Stimulated activated CD8-positive, alpha-beta memory T cell treated with anti-CD3 and anti-CD28 coated beads, Interleukin-12 subunit alpha, Interleukin-12 subunit beta, amount 100 ng/mL, for 4 hours (primary cell): ENCODE measurements at places on chromosomes 1 and 21.

DNA sequence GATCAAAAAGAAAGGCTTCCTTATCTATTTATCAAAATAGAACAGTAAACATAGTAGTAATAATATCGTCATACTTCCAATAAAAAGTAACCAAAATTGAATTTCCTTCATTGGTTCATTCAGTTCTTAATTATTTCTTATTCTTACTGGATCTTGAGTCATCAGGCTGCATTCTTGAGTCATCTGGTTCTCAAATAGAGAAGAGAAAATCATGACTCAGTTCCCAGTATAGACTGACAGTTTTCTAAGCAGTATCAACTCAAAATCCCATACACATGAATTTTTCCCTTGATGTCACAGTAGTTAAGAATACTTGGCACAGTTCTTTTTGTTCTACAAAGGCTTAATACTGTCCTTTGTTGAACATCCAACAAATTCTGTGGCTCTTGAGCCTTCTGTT lies 626.9 kb upstream of the ADGRL4 start:
- DNase-seq = no peak

GRCh38 chr1:226626577-226626956 lies 78.0 kb downstream of the STUM start:
- peak; percentile 64 for DNase-seq

- DNase-seq = no peak
Measured at GRCh38 chr1:147388969-147389368, 146.5 kb downstream of the CHD1L start.

- DNase-seq = no peak
Measured at GRCh38 chr1:51950701-51951100, 39.8 kb downstream of the RAB3B start.

GRCh38 chr21:45164838-45165237 lies 90.5 kb downstream of the ADARB1 start:
- no peak for DNase-seq

DNA sequence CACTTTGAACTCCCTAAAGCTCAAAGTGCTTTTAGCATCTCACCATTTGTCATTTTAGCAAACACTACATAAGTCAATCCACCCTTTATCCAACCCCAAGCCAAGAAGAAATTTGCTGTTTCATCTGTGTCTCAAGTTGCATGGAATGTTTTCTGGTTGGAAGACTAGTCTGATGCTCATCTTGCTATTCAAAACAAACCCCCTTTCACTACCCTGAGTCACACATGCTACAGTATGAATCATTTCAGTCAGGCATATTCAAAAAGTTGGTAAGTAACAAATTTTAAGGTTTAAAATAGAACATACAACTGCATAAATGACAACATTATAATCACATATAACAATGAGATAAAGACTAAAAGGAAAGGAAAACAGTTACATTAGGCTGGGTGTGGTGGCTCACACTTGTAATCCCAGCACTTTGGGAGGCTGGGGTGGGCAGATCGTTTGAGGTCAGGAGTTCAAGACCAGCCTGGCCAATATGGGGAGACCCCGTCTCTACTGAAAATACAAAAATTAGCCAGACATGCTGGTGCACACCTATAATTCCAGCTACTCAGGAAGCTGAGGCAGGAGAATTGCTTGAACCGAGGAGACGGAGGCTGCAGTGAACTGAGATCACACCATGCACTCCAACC lies 38.7 kb downstream of the DSTYK start:
- DNase-seq = no peak

DNA sequence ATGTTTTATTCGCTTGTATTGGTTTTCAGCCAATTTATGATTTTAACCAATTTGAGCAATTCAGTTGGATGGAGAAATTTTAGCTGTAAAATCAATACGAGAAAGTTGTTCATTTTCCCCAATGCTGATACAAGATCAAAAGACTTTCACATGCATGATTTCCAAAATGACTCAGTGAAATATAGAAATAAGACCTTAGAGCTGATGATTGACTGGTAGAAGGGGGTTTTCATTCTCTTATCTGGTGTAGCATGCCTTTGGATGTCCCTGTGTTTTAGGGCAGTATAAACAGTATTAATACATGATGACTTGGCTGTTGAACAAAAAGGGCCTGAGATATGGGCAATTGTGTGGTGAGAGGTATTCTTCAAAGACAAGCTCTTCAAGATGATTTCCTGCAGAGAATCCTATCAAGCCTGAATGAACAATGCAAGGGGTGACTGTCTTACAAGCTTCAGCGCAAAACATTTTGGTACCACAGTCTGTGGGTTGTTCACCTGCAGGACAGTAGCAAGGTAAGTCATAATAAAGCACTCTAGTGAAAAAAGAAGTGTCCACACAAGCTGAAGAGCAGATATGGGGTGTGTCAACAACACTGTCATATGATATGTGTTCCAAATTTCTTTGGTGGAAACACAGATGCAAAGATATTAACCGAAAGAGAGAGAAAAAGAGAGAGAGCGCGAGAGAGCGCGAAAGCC lies 156.2 kb downstream of the TNFSF18 start:
- DNase-seq = no peak

GRCh38 chr1:56570924-56571372 lies 8.4 kb downstream of the PLPP3 start:
- DNase-seq = no peak

DNA sequence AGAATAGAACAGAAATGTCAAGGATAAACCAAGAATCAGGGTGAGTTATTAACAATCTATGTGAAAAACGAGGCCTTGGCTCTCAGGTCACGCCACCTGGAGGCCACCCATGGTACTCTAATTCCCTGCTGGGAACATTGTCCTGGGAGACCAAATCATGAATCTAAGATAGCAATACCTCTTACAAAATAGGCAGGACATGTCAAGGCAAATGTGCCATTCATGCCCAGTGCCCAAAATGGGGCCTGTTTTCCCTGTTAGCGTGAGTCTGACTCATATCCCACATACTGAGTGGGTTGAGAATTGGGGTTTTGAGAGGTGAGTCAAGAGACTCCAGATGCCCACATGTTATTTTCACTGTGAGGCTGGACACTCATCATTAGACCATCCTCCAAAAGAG lies 380.8 kb downstream of the HHIPL2 start:
- no peak for DNase-seq

DNA sequence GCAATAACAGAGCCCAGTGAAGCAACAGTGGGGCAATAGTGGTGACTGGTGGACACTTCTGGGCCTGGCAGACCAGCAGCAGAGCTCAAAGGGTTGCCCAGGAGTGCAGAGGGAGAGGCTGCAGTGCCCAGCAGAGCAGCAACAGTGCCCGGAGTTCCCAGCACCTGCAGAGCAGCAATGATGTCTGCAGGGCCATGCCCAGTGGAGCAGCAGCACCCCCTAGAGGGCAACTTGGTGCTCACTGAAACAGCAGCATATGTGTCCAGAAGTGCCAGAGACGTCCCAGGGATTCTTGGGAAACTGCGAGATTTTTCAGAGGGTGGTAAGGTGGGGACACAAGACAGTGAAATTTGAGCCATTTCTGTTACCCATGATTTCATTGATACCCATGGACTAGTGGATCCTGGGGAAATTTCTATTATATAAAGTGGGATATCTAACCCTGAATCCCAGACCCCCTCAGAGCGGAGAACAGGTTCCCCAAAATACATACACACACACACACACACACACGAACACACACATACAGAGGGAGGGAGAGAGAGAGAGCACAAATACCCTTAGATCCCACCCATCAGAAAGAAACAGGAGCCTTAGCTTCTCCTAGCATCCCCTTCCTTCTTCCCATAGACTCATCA lies 156.9 kb upstream of the GJB5 start:
- DNase-seq = no peak
